ENCODE measurements at places on chromosomes 7 and 10. TPM values are rescaled to one million over a fixed set of nuclear protein-coding genes. Genes with fewer than 3 reads are reported as not detected.

Gene PANK1
- polyA plus RNA-seq = 1.5 TPM

Gene OPALIN
- not detected for polyA plus RNA-seq

Gene EXOC6
- polyA plus RNA-seq = 1.4 TPM

Gene NUP42
- 17.3 TPM for polyA plus RNA-seq

Gene WNT2
- polyA plus RNA-seq = not detected

Gene OR9A2
- not detected for polyA plus RNA-seq

Gene FFAR4
- polyA plus RNA-seq = 0.08 TPM

Gene GARS1
- 124 TPM for polyA plus RNA-seq

Gene CALCR
- polyA plus RNA-seq = 0.01 TPM

Gene PIP
- not detected for polyA plus RNA-seq

Gene CYP17A1
- 0.71 TPM for polyA plus RNA-seq

Gene LLCFC1
- not detected for polyA plus RNA-seq

Gene GNAT3
- polyA plus RNA-seq = not detected

Gene TMEM139
- polyA plus RNA-seq = 2.2 TPM

Gene GPRIN2
- 6.2 TPM for polyA plus RNA-seq

Gene NAT16
- polyA plus RNA-seq = not detected

Gene SKAP2
- 6.4 TPM for polyA plus RNA-seq

Gene SRRM3
- polyA plus RNA-seq = 23.6 TPM

Gene TAS2R41
- polyA plus RNA-seq = not detected

Gene SHH
- polyA plus RNA-seq = 0.01 TPM

Gene ZNF736
- polyA plus RNA-seq = 1.7 TPM

Gene TBC1D12
- 9.1 TPM for polyA plus RNA-seq

Gene ITGB8
- 4.2 TPM for polyA plus RNA-seq

Gene CDH23
- 1.6 TPM for polyA plus RNA-seq

Gene CARD11
- 0.66 TPM for polyA plus RNA-seq

Gene TNPO3
- polyA plus RNA-seq = 19.9 TPM

Gene NRP1
- polyA plus RNA-seq = 4.6 TPM

Gene NPFFR1
- 0.01 TPM for polyA plus RNA-seq

Gene ADCYAP1R1
- polyA plus RNA-seq = 0.11 TPM

Gene PTPN12
- 26.8 TPM for polyA plus RNA-seq

Gene RNF32
- polyA plus RNA-seq = 0.43 TPM

Gene FBXO24
- 0.33 TPM for polyA plus RNA-seq

Gene PNLIPRP3
- polyA plus RNA-seq = 2.6 TPM

Gene ZNF518A
- polyA plus RNA-seq = 5.5 TPM

Gene ASB4
- polyA plus RNA-seq = 0.01 TPM

Gene NRCAM
- 0.96 TPM for polyA plus RNA-seq

Gene RAPGEF5
- 6.7 TPM for polyA plus RNA-seq

Gene UTF1
- polyA plus RNA-seq = not detected

Gene ANKRD30A
- not detected for polyA plus RNA-seq

Measured in esophagus (tissue), 2 donors.